ENCODE measurements at places on chromosomes 3 and 15. TPM values are rescaled to one million over a fixed set of nuclear protein-coding genes. Genes with fewer than 3 reads are reported as not detected.

Gene MGA
- 10.9 TPM for total RNA-seq

DNA sequence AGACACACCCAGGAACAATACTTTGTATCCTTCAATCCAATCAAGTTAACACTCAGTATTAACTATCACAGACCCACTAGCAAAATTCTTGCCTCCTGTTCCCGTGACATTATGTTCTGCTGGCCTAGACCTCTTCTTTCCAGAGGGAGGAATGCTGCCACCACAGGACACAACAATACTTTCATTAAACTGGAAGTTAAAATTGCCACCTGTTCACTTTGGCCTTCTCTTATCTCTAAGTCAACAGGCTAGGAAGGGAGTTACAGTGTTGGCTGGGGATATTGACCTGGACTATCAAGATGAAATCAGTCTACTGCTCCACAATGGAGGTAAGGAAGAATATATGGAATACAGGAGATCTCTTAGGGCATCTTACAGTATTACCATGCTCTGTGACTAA is 1000.4 kb upstream of the GBE1 start:
- no peak for DNase-seq
- no peak overlapping the region for H3K4me3 ChIP-seq
- H3K27ac ChIP-seq = no peak overlapping the region
- H3K36me3 ChIP-seq = no peaks in the 10 kb centered on the region
- H3K27me3 ChIP-seq = no peaks in the 10 kb centered on the region

GRCh38 chr3:25662736-25663320 is 1.9 kb downstream of the TOP2B start:
- no peaks in the 10 kb centered on the region for H3K36me3 ChIP-seq
- H3K27me3 ChIP-seq = no peaks in the 10 kb centered on the region
- no peak for DNase-seq
- H3K4me1 ChIP-seq = no peaks in the 10 kb centered on the region

- no peak overlapping the region for H3K4me3 ChIP-seq
- no peaks in the 10 kb centered on the region for H3K27me3 ChIP-seq
- no peak for DNase-seq
- H3K36me3 ChIP-seq = peaks cover 86% of the 10 kb centered on the region
- H3K27ac ChIP-seq = no peak overlapping the region
Measured at GRCh38 chr3:14166877-14167603, 11.4 kb downstream of the XPC start.

Data from right lobe of liver (tissue), 6 donors.